Esophagus mucosa (tissue), 1 donor: ENCODE measurements at places on chromosomes 12 and 14. TPM values are rescaled to one million over a fixed set of nuclear protein-coding genes. Genes with fewer than 3 reads are reported as not detected.

DNA sequence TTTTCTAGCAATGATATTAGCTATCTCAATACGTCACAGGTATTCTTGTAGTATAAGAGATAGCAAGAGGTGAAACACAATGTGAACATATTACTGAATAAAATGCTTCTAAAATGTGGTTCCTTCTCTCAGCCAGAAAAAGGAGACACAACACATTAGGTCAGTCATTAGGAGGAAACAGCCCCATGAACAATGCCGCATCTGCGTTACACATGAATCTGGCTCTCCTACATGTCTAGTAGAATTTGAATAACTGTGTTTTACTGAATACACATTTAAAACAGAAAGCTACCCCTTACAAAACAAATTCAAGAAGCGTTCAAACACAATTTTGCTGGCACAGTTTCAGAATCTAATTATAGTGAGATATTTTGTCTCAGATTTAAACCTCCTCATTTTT is 51.6 kb downstream of the EFCAB11 start:
- ATAC-seq = no peak

Gene SLC2A3
- 4.9 TPM for total RNA-seq

GRCh38 chr12:121996945-121997612 is 24.6 kb upstream of the BCL7A start:
- ATAC-seq = no peak

Gene FAM186B
- total RNA-seq = 0.36 TPM

GRCh38 chr12:22283508-22283907 is 51.0 kb downstream of the ST8SIA1 start:
- no peak for ATAC-seq

DNA sequence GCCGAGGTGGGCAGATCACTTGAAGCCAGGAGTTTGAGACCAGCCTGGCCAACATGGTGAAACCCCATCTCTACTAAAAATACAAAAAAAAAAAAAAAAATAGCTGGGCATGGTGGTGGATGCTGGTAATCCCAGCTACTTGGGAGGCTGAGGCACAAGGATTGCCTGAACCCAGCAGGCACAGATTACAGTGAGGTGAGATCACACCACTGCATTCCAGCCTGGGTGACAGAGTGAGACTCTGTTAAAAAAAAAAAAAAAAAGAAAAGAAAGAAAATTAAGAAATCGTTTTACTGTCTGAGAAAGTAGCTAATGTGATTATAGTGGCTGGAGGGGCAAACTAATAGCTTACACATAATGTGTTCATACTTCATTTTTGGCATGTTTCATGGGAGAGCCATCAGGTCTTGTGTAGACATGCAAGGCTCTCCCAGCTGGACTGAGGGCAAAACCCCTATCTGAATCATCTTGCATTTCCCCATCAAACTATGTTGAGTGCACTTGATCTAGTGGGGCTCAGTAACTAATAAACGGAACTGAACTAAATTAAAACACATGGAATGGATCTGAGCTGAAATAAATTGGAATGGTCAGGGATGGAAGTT is 16.2 kb downstream of the KIF21A start:
- peak; percentile 89 for ATAC-seq

GRCh38 chr12:18810537-18811253 is 72.8 kb downstream of the CAPZA3 start:
- ATAC-seq = no peak

DNA sequence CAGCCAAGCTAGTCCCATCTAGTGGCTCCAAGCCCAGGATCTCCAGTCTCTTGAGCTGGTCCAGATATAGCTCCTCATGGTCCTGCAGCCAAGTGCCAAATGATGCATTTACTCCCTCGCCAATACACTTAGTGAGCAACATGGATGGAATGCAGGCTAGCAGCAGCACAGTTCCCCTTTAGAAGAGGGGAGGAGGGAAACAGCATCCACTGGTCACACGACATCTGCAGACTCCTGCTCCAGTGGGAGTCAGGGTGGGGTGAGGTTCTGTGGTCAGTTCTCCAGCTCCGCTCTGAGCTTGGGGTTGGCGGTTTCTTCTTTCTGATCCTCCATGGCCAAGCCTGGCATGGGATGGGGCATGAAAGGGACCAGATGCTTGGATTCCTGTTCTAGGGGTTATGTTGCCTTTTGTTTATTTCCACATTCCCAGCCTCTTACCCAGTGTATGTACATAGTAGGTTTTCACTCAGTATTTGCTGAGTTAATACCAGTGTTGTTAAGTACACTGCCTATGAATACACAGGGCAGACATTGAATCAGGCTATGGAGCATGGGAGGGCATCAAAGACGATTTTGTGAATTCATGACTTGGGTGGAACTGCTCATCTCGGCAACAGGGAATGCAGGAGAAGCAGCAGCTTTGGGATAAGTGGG is 57.3 kb downstream of the GALNT16 start:
- peak; percentile 42 for ATAC-seq

DNA sequence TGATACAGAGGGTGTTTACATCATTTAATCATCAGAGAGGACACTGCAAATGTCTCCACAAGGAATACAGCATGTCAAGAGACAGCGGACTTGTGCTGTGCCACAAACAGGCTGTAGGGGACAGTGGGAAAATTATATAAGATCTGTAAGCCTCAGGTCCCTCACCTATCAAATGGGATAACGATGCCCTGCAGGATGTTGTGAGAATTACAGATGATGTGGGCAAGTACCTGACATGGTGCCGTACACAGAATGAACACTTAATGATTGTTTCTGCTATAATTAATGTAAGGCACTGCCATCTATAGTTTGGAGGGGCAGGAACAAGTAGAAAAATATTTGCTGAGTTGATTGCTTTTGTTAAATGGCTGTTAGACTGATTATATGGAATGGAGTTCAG is 81.9 kb upstream of the GTF2A1 start:
- no peak for ATAC-seq

DNA sequence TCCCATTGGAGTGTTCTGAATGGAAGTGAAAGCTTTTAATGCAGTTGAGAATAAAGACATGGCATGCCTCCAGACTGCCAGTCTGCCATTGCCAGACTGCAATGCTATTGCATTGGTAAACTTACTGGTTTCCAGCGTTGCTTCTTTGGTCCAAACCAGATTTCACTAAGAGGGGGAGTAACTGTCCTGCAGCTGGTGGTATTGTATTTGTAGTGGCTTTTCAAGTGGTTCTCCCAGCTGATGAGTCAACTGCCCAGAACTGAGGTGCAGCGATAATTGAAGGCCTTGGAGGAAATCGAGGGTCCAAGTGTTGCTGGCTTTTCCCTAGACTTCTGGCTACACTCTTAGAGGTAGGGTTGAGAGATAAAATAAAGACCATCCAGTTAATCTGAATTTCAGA is 31.9 kb downstream of the ERG28 start:
- no peak for ATAC-seq

- no peak for ATAC-seq
Measured at GRCh38 chr12:114408886-114409851, 3.2 kb upstream of the TBX5 start.

DNA sequence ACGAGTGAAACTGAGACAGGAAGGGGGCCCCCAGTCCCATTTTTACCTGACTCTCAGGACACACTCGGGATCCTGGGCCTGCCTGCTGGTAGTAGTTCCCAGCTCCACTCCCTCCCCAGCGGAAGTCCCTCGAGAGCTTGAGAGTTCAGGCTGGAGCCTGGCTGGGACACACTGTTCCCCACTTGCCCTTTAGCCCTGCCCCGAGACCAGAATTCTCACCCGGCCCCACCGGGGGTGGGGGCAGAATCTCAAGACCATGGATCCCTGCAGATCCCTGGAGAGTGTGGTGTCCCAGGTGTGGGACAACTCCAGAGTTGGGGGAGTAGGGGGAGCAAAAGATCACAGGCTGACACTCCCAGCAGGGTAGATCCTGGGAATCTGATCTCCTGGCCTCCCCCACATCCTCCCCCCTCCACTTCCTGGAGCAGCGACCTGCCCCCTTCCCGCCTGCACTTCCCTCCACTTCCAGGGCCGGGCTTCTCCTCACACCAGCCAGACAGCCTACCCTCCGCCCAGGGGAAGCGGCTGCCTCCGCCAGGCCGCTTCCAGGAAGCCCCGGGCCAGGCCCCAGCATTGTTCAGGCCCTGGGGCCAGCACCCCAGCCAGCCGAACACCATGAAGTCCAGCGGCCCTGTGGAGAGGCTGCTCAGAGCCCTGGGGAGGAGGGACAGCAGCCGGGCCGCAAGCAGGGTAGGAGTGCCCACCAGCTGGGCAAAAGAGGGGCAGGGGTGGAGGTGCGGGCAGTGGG is at the start of gene TNS2:
TNS2 (plus strand) TSS at position 495 of the 748 bp plus-strand sequence; CDS start at position 616, 121 bp downstream.
- no peak for ATAC-seq

GRCh38 chr12:82182601-82183190 is 175.5 kb downstream of the CCDC59 start:
- no peak for ATAC-seq

Gene EPS8
- total RNA-seq = 7.7 TPM

- no peak for ATAC-seq
Measured at GRCh38 chr12:101407049-101407435, 530 bp downstream of the ARL1 start.

- peak; percentile 64 for ATAC-seq
Measured at GRCh38 chr14:61322799-61323290, 1.5 kb downstream of the PRKCH start.

Gene SYT10
- total RNA-seq = not detected

GRCh38 chr12:108337235-108338223 is 1.6 kb downstream of the CMKLR1 start:
- peak; percentile 25 for ATAC-seq

DNA sequence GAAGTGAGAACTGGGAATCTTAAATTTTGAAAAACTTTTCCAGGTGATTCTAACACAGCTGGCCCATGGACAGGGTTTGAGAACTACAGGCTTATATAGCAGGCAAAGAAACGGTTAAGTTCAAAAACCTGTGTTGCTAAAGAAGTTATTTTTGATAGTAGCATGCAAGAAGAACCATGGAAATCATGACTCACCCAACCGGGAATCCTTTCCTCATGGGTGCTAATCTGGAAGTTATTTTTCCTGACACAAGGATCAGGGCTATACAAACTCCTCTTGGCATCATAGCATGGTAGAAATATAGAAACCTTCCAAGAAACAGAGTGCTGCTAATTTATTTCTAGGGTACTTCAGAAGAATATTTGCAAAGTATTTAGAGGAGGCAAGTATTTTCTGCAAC is 588.7 kb downstream of the CCER1 start:
- ATAC-seq = no peak

- no peak for ATAC-seq
Measured at GRCh38 chr14:47596860-47597259, 78.5 kb downstream of the MDGA2 start.

Gene L3HYPDH
- total RNA-seq = 11.5 TPM

DNA sequence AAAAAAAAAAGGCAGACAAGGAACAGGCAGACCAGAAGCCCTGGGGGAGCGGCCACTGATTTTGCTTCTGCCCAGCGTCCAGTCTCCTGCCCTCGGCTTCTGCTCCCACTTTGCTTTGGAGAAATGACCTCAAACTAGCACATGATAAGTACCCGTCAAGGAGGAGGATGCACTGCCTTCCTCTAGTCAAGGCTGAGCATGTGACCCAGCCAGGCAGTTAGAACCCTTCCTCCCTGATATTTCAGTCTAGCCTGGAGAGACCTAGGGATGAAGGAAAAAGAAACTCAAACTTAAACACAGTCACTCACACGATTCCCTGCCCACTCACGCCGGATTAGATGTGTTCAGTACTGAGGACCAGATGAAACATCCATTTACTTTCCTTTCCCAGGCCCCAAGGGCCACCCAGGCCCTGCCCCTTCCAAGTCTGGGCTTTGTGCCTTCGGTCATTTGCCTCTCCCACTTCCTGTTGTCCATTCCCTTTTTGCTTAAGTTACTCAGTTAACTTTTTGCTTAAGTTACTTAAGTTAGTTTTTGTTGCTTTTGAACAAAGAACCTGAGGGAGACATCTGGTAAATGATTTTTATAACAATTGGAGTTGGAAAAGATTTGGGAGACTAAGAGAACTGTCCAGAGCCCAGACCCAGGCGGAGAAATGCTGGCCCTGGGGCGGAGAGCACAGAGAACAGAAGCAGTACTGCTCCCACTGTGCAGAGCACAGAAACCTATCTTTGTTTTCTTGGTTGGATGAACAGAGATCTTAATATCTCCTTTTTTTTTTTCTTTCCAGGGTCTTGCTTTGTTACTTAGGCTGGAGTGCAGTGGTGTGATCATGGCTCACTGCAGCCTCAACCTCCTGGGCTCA is 23.0 kb upstream of the TTC7B start:
- no peak for ATAC-seq

Gene PIGH
- total RNA-seq = 13.1 TPM

GRCh38 chr14:102910442-102910841 is 12.0 kb upstream of the AMN start:
- no peak for ATAC-seq

Gene PRIMA1
- total RNA-seq = 1.8 TPM

Gene SLC5A8
- total RNA-seq = not detected

Gene NT5DC3
- 4.8 TPM for total RNA-seq

GRCh38 chr12:41211448-41211847 is 23.3 kb downstream of the PDZRN4 start:
- ATAC-seq = no peak

DNA sequence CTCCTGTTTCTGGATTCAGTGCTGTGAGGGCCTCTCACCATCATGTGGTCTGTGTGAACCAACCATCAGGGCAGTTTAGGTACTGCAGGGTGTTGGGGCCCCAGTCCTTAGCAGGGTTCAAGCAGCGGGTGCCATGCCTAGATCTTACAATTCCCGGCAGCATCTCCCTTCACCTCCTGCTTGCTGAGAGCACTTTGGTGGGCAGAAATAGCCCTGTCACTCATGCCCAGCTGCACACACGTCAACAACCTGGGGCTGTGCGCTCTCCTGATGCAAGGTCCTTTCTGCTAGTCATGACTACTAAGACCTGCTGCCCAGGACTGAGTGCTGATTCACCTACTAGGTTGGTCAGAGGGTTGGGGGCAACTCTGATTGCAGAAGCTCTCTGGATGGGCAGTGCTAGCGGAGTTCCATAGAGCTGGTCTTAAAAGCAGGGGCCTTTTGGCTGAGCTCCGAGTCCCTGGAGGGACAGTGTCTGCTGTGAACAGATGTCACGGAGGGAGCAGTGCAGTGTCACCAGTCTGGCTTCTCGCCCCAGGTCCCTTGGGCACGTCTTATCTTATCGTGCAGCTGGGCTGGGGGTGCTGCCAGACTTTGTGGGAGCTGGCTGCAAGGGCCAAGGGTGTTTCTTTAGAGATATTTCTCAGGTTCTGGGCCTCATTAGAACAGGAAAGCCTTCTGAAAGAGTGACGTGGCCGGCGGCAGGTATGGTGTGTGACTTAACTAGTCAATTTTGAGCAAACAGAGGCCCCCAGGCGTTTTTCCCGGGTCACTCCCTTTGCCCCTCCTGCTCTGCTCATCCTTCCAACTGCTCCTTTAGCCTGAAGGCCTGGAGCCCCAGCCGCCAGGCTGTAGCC is 71.8 kb downstream of the NINJ2 start:
- peak; percentile 32 for ATAC-seq

Gene ASB2
- 1.00 TPM for total RNA-seq

DNA sequence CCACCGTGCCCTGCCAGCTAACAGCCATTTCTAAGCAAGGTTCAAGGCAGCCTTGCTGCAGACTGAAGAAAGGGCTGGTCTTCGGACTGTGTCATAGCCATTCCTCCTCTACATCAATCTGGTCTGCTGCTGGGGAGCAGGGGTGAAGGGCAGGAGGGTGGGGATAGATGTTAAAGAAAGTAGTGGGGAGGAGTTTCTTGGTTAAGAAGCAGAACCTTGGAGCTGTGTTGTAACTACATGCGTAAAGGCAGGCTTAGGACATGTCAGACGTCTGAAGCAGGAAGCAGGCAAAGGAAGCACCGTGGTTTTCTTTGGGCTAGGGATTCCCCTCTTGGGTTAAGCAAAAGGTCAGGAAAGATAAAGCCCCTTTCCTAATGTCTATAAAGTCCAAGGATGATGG is 18.1 kb upstream of the NEK9 start:
- peak; percentile 55 for ATAC-seq
